Common myeloid progenitor, CD34-positive (primary cell): ENCODE measurements at places on chromosomes 13 and 19.
A peak's percentile ranks its signal among the peaks of the same experiment; 100 is the strongest.

GRCh38 chr13:100620792-100621191 lies 32.2 kb upstream of the GGACT start:
- DNase-seq: no peak

GRCh38 chr13:64041296-64041695 lies 2625.6 kb upstream of the PCDH20 start:
- DNase-seq: no peak

- DNase-seq: peak; percentile 47
Measured at GRCh38 chr13:114118511-114119123, 13.8 kb downstream of the RASA3 start.

DNA sequence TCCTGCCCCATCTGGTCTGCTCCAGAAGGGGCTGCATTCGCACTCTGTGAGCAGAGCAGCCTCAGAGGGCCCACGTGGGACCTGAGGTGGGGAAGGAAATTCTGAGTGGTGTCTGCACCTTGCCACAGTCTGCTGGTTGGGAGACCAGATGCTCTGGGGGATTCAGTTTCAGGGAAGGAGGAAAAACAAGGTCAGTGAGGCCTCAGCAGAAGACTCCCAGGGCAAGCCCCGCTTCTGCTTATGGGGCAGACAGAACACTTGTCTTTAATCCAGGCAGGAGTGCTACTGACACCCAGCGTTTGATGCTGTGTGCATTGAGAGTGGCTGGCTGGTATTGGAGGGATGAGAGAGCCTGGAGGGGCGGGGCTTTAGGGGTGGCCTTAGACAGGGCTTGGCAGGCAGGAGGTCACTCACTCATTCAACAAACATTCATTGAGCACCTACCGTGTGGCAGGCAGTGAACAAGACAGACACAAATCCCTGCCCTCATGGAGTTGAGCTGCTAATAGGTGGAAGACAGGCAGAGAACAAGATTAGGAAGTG lies 4.9 kb upstream of the CLEC17A start:
- no peak for DNase-seq

GRCh38 chr13:110779022-110779421 lies 65.5 kb downstream of the ING1 start:
- no peak for DNase-seq

- DNase-seq: no peak
Measured at GRCh38 chr13:23695196-23695595, 125.0 kb downstream of the TNFRSF19 start.

GRCh38 chr19:38665950-38666662 lies 18.7 kb downstream of the ACTN4 start:
- DNase-seq: no peak
